ENCODE measurements at places on chromosomes 5 and 9.

- no peak for DNase-seq
Observed at GRCh38 chr5:176899946-176900779, 1.0 kb upstream of the HK3 start.

- no peak for DNase-seq
Observed at GRCh38 chr9:86057491-86057890, 41.9 kb downstream of the GOLM1 start.

GRCh38 chr5:124572971-124573370 is 173.5 kb downstream of the ZNF608 start:
- DNase-seq, result no peak

- no peak for DNase-seq
Observed at GRCh38 chr5:121744577-121744976, 107.1 kb upstream of the FTMT start.

GRCh38 chr5:108079753-108080152 is 302.1 kb downstream of the FBXL17 start:
- DNase-seq, result no peak

GRCh38 chr9:115838417-115838816 is 315.2 kb upstream of the PAPPA start:
- DNase-seq, result no peak

DNA sequence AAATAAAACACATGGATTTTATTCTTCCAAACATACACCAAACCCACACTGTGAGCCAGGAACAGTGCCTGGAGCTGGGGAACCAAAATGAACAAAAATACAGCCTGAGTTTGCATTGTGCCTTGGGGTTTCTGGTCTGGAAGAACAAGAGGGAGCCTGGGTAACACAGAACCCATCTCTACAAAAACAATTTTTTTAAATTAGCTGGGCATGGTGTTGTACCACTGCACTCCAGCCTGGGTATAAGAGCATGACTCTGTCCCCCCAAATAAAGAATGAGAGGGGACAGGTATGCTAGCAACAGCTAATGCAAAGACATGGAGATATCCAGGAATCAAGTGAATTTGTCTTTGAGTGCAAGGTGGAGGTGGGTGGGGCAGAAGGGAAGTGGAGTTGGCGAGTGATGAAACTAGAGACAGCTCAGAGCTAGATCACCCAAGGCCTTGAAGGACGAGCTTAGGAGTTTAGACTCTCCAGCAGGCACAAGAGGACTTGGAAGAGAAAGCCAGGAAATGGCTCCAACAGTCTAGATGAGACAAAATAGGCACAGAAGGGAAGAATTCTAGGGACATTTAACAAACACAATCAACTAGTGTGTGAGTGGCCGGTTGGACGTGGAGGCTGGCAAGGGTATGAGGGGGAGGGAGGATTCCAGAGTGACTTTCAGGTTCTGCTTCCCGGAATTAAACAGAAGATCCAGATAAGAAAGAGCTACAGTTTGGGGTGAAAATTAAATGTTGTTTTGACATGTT is 47.4 kb downstream of the FNBP1 start:
- DNase-seq, result no peak

DNA sequence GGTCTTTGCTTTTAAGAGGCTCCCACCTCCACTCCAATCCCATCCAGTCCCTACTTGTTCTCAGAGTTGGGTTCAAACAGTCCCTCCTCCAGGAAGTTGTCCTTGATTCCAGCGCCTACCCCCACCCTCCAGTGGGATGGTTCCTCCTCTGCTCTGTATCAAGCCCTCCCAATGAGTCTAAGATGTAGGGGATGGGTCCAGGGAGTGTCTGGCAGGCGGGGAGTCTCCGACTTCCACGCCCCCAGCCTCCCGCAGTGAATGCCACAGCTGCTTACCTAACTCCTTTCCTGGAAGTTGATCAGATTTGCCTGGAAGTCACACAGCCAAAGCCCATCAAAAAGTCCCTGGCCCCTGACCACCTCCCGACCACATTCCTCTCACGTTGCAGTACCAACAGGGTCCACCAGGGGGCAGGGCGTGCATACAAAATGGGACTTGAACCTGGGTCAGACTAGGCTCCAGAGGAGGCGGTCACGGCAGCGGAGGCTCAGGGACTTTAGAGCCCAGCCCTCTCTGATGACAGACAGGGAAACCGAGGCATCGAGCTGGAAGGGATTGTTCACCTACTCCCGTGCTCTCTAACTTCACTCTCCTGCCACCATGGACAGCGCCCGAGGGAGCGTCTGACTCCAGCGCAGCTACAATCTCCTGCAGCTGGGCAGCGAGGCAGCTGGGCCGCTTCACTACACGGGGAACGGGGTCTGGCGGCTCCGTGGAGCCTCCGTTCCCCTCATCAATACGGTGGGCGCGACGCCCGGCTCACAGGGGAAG is 25.0 kb upstream of the TDRD7 start:
- DNase-seq, result peak; percentile 70
